D341Med (cell line): ENCODE measurements at places on chromosomes 6 and 20.
A peak's percentile ranks its signal among the peaks of the same experiment; 100 is the strongest.

GRCh38 chr20:50498071-50498776, 12.0 kb upstream of the PTPN1 start:
- DNase-seq, result no peak

- no peak for DNase-seq
Observed at GRCh38 chr20:8646033-8646441, 422.9 kb upstream of the PLCB4 start.

- no peak for DNase-seq
Observed at GRCh38 chr6:132052096-132052495, 100.9 kb upstream of the CCN2 start.

DNA sequence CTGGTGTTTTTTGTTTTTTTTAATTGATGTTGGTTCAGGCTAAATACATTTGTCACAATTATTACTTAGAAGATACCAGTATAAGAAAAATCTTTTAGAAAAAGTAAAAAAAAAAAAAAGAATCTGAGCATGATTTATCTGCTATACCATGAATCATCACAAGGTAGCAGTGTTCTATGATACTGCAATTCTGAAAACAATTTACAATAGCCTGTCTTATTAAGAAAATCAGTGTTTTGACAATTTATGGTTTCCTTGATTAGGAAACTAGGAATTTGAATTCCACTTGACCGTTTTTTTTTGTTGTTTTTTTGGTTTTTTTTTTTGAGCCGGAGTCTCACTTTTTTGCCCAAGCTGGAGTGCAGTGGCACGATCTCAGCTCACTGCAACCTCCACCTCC, 9.3 kb upstream of the MAK start:
- no peak for DNase-seq

- DNase-seq, result no peak
Observed at GRCh38 chr6:159463119-159463829, 229.8 kb downstream of the SOD2 start.

DNA sequence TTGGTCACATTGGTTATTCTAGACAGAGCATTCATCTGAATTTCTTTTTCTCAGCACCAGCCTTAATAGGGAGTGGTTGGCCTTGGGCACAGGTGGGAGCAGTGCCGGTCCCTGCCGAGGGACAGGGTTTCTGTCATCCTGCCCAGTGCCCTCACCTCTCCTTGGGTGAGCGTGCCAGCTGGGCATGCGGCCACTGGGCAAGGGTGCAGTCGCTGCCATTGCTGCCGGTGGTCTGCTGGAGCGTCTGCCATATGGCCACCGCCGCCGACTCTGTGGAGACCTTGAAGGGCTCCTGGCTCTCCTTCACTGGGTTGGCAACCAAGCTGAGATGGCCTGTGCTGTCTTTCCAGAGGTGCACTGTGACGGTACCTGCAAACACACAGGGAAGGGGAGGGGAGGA, 16.4 kb upstream of the UQCC2 start:
- no peak for DNase-seq

DNA sequence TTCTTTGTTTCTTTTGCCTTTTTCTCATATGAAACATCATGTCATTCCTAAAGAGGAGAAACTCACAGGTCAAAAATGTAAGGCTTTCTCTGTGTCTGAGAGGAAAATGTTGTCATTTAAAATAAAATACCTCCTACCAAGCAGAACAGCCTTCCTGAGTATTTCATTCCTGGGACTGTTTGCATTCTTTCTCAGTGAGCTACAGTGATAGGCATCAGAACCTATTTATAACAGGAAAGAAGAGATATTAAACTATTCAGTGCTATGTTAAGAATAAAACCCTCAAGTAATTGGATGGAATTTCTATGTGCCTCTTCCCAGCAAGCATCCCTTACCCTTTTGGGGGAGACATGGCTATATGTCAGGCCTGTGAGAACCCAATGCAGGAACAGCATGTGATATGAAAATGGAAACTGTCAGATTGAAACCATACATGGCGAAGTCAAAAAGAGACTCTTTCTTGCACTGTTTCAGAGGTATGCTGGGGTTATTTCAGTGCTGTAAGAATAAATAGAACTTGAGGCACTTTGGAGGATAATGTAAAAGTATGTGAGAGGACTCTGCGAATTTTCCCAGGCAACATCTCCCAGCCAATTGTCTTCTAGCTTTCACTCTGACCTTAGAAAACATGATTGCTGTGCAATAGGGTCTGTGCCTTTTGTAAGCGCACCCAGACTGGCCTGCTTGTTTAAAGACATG, 133.8 kb upstream of the CCN2 start:
- no peak for DNase-seq

DNA sequence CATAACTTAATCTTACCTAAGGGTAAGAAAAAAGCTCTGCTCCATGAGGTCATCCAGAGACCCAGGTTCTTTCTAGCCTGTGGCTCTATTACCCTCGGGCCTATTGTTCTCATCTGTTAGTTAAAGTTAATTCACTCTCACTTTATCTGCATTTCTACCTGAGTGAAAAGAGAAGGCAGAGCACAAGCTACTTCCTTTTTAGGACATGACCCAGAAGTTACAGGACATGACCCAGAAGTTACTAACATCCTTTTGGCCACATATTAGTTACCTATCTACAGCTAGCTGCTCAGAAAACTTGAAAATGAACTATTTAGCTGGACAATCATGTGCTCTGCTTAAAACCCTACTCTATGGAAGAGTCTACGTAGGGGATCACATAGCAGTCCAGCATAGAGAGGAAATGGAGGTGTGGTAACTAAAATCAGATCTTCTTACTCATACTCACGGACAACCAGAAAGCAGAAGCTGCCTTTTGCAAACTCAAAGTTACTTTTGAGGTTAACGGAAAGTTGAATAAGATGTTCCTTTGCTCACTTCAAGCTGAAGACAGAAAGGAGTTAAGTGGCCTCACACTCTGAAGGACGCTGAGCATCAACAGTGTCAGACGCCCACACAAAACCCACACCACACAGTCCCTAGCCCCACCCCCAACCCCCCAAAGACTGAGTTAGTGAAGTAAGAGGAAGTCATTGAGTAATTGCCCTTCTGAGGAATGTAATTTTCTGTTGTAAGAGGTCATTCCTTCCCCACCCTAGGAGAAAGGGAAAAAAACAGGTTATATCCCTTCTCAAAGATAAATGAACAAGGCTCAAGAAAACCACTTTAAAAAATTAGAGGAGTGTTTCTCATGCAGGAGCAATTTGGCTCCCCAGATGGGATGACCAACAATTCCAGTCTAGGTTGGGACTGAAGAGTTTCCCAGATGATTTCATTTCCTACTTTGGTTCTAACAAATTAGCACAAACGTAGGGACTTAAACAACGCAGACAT, 45.9 kb upstream of the TAB2 start:
- no peak for DNase-seq

DNA sequence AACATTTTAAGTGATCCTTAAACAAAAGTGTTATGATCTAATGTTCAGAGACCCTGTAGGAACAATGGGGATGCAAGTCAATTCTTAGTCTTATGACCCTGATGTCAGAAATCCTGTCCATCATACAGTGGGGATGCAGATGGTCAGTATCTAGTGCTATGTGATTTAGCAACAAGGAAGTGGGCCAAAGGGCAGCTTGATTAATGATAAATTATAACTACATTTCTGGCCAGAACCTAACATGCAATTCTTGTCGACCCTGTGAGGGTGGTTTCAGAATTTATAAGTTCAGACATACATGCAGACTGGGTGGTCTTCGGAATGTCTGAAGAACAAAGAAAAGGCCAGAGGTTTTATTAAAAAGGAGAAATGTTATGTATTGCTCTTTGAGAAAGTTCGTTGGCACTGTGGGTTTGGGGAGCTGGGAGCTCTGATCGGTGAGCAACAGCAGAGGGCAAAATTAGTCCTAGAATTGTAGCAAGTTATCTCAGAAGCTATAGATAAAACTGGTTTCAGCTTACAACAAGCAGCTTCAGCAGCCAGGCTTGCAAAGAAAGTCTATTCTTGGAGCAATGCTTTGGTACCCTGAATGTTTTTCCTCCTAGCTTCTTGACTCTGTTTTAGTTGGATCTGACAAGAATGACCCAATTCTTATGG, 50.8 kb downstream of the RPF2 start:
- no peak for DNase-seq

DNA sequence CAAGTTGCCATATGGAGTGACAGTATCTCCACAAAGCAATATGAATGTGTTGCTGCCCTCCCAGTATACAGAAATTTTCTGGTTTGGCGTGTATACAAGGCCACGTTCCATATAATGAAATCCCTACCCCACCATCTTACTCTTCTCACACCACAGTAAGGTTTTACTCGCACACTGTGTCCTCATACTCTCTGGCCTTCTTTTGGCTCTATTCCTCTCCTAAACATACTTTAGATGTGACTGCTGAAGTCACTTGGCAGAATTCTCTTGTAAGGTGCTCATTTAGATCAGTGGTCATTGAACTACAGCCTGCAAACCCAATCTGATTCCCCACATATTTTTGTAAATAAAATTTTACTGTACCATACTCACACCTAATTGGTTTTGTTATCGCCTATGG, 123.2 kb downstream of the RFPL4B start:
- DNase-seq, result no peak

- no peak for DNase-seq
Observed at GRCh38 chr6:164359036-164359435, 944.5 kb downstream of the QKI start.

DNA sequence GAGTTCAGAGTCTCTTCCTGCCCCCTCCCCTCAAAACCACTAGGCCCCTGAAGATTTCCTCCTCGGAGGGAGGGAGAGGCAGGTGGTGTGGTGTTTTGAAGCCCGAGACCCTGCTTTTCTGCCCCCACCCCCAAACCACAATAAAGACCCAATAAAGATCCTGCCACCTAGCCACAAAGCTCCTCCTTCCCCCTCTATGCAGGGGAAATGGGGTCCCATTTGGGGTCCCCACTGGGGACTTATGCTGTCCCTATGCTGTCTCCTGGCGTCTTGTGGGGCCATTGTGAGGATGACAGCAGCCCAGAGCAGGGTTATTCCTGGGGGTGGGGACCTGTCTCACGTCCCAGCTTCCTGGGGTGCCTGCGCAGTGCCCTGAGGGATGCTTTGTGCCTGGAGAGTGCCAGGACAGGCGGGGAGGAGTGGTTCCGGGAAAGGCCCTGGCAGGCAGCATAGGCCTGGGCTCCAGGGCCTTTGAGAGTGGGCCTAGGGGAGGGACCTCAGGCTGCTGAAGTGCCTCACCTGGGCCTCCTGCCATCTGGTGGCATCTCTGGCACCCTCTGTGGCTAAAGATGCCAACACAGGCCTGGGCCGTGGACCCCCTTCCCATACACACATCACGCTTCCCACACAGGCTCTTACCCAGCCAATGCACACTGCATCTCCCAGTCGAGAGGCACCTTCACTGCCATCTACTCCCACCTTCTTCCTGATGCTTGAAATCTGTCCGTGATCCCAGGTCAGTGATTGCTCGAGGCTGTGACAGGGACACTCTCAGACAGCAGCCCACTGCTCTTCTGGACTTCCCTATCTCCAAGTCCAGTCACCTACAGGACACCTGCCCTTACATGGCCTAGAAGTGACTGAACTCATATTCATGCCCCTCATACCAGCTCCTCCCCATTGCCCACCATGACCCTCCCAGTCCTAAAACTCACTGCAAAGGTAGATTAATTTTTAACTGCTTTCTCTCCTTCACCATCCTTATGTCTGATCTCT, 7.9 kb upstream of the ARMC12 start:
- DNase-seq, result peak; percentile 48

- DNase-seq, result no peak
Observed at GRCh38 chr20:50859161-50859560, 64.3 kb downstream of the BCAS4 start.

- no peak for DNase-seq
Observed at GRCh38 chr20:58362970-58363369, 26.1 kb upstream of the VAPB start.

GRCh38 chr20:12166053-12166717, 248.5 kb downstream of the BTBD3 start:
- DNase-seq, result no peak

DNA sequence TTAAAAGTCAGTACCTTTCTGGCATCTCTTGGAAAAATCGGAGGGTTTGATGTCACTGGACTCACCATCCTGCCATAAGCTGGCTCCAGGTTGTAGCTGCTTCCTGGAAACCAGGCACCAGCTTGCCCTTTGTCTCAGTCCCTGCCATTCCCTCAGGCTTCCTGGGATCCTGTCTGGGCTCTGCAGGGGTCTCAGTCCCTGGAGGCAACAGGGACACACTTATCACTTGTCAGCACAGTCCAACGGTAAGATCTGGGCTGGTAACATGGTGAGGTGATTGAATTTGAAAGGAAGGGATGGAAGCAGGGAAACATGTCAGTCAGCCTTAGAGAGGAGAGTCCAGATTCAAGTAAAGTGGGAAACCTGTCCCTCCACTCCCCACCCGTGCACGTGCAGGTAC, 147.6 kb upstream of the ECI2 start:
- DNase-seq, result no peak

GRCh38 chr6:19988555-19988954, 151.4 kb downstream of the ID4 start:
- no peak for DNase-seq

DNA sequence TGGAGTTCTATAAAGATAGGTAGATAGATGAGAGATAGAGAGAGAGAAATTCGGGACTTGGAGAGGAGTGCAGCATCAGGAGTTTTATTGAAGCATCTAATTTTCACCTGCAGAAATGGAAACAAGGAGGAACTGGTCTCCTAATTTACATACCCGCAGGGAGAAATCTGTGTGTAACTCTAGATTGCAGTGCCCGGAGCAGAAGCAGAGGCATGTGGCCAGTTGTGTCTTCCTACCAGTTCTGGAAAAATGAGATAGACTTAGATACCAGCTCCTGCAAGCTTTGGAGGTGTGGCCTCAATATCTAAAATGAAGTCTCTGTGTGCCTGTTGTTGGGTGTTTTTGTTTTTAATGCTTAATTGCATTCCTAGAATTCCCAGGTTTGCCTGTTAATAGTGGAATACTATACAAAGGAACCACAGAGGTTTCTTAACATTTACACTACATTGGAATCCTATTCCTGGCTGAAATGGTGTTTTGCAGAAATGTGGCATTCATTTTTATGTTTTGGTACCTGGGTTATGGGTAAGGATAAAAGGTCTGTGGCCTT, 57.4 kb downstream of the DTD1 start:
- no peak for DNase-seq

- no peak for DNase-seq
Observed at GRCh38 chr20:61331543-61331942, 79.5 kb downstream of the CDH4 start.

GRCh38 chr6:155623450-155624178, 168.0 kb upstream of the NOX3 start:
- DNase-seq, result no peak

- DNase-seq, result no peak
Observed at GRCh38 chr20:32536851-32537656, 48.1 kb downstream of the NOL4L start.

DNA sequence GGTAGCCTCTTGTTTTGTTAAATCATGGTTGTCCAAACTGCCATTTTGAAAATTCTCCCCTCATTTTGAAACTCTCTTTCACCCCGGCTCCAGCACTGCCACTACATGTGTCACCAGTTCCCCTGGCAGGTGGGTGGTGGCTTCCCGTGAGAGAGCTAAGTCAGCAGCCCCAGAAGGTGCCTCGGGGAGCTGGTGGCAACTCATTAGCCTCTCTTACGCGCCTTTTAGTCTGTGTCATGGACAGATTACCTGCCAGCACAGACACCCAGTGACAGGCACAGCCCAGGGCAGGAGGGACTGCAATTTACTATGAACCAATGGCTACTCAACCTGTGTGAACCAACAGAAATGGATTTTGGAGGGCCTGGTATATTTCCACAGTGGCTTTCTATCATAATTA, 147.1 kb upstream of the SASH1 start:
- DNase-seq, result no peak
